ENCODE measurements at places on chromosomes 3 and 15. TPM values are rescaled to one million over a fixed set of nuclear protein-coding genes. Genes with fewer than 3 reads are reported as not detected.

STXBP5L gene
- not detected for total RNA-seq

SPATA12 gene
- 0.41 TPM for total RNA-seq

ERC2 gene
- not detected for total RNA-seq

UTS2B gene
- total RNA-seq: 0.22 TPM

PLXND1 gene
- total RNA-seq: 103 TPM

RNU5B-1 gene
- not detected for total RNA-seq

ATP8B4 gene
- 0.91 TPM for total RNA-seq

ZNF710 gene
- total RNA-seq: 14.5 TPM

IGSF11 gene
- 4.4 TPM for total RNA-seq

GMNC gene
- not detected for total RNA-seq

NR1I2 gene
- total RNA-seq: not detected

ZNF660 gene
- not detected for total RNA-seq

WWTR1 gene
- 115 TPM for total RNA-seq

LRTM1 gene
- total RNA-seq: not detected

OR5K3 gene
- not detected for total RNA-seq

FRMD5 gene
- total RNA-seq: 2.6 TPM

FOXB1 gene
- total RNA-seq: not detected

SUCNR1 gene
- total RNA-seq: 0.09 TPM

STRIT1 gene
- not detected for total RNA-seq

RPUSD2 gene
- 15.1 TPM for total RNA-seq

PRSS50 gene
- not detected for total RNA-seq

CEP97 gene
- total RNA-seq: 2.8 TPM

TRIM71 gene
- not detected for total RNA-seq

TM4SF1 gene
- total RNA-seq: 1,846 TPM

ACY1 gene
- 23.0 TPM for total RNA-seq

SUSD5 gene
- total RNA-seq: 2.3 TPM

CTXND1 gene
- total RNA-seq: not detected

COL6A5 gene
- not detected for total RNA-seq

RHOV gene
- 5.1 TPM for total RNA-seq

LRIG1 gene
- total RNA-seq: 4.1 TPM

ITGA11 gene
- 4.5 TPM for total RNA-seq

SLC28A2 gene
- not detected for total RNA-seq

GOLGA6B gene
- not detected for total RNA-seq

TMEM43 gene
- total RNA-seq: 103 TPM

ZIC1 gene
- total RNA-seq: not detected

CEMIP gene
- total RNA-seq: 0.84 TPM

RTP1 gene
- not detected for total RNA-seq

ST6GAL1 gene
- 4.3 TPM for total RNA-seq

GRK7 gene
- total RNA-seq: not detected

FXR1 gene
- 107 TPM for total RNA-seq

CATSPER2 gene
- 0.58 TPM for total RNA-seq

IMPG2 gene
- 0.04 TPM for total RNA-seq

KNG1 gene
- not detected for total RNA-seq

CCDC13 gene
- total RNA-seq: 0.60 TPM

SCAANT1 gene
- not detected for total RNA-seq
